ENCODE measurements at places on chromosomes 2 and 18. TPM values are rescaled to one million over a fixed set of nuclear protein-coding genes. Genes with fewer than 3 reads are reported as not detected.

SERPINB3 gene
- not detected for total RNA-seq

KCNF1 gene
- total RNA-seq = not detected

TUBA3E gene
- not detected for total RNA-seq

SLC4A5 gene
- total RNA-seq = 4.2 TPM

BMP10 gene
- 0.24 TPM for total RNA-seq

NAT8 gene
- total RNA-seq = not detected

KYNU gene
- 30.6 TPM for total RNA-seq

MC5R gene
- not detected for total RNA-seq

C2orf92 gene
- total RNA-seq = 15.1 TPM

SUPT7L gene
- total RNA-seq = 29.6 TPM

- DNase-seq = no peak
Measured at GRCh38 chr2:169637620-169638019, 53.5 kb downstream of the PPIG start.

- no peak for DNase-seq
Measured at GRCh38 chr2:172096626-172097547, 5.8 kb downstream of the DLX2 start.

DNA sequence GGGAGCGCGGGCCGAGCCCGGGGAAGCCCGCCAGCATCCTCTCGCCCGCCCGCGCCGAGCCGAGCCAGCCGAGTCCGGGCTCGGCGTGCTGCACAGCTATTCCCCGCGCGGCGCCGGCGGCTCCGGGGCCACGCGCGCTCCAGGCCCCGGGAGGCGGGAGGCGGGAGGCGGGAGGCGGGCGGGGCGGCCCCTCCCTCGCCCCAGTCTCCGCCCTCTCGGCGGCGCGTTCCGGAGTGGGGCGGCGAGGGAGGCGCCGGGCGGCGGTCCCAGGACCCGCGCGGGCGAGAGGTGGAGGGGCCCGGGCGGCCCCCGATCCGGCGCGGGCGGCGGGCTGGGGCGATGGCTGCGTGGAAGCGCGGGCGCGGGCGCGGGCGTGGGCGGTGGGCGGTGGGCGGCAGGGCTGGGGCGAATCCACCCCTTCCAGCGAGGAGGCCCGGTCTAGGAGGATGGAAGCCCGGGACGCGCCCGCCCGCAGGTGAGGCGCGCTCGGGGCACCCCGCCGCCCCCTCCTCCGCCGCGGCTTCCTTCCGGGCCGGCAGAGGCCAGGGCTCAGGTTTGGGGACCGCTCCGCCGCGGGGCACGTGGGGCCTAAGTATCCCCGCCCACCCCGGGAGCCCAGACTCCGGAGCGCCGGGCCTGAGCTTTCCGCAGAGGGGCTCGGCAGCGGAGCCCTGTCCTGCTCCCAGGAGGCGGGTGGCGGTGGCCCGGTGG, at the start of gene ADCY3:
ADCY3 (minus strand) TSS at position 140 of the 711 bp plus-strand sequence. CDS start 1,250 bp downstream, outside the sequence.
- DNase-seq = peak; percentile 57

GRCh38 chr18:40687399-40687798, 1267.6 kb upstream of the PIK3C3 start:
- no peak for DNase-seq

- no peak for DNase-seq
Measured at GRCh38 chr2:55176094-55176415, 56.0 kb downstream of the CLHC1 start.

GRCh38 chr2:197433780-197434438, 919 bp downstream of the SF3B1 start:
- DNase-seq = no peak

DNA sequence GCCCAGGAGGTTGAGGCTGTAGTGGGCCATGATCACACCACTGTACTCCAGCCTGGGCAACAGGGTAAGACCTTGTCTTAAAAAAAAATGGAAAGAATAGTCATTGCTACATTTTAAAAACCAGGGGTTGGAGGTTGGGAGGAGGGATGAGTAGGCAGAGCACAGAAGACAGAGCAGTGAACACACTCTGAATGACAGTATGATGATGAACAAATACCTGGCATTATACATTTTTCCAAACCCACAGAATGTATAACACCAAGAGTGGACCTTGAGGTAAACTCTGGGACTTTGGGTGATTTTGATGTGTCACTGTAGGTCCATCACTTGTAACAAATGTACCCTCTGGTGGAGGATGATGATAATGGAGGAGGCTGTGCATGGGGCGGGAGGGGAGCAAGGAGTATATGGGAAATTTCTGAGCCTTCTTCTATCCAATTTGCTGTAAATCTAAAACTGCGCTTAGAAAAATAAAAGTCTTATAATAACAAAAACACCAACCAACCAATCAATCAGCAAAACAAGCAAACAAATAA, 111.4 kb upstream of the PGAP1 start:
- DNase-seq = no peak

DNA sequence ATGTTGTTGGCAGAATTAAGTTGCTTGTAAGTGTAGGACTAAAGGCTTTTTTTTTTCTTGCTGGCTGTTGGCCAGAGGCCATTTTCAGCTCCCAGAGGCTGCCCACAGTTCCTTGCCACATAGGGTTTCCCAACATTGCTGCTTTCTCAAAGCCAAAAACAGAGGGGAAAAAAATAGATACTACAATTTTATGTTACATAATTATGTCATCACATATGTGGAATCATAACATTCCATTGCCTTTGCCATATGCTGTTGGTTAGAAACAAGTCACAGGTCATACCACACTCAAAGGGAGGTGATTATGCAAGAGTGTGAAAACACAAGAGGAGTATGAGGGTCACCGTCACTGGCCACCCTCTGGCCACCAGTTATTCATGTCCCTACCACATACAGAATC, 154.5 kb downstream of the RTN4 start:
- DNase-seq = no peak

DNA sequence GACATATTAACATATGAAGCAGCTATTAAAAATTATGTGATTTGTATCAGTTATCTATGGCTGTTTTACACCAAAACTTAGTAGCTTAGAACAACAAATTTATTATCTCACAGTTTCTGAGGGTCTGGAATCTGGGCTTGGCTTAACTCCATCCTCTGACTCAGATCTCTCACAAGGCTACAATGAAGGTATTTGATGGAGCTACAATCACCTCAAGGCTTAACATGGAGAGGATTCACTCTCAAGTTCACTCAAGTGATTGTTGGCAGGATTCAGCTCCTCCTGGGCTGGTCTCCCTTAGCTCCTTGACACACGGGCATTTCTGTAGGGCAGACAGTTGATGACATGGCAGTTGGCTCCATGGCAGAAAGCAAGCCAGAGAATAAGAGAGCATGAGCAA, 133.0 kb upstream of the SLC14A2 start:
- no peak for DNase-seq

DNA sequence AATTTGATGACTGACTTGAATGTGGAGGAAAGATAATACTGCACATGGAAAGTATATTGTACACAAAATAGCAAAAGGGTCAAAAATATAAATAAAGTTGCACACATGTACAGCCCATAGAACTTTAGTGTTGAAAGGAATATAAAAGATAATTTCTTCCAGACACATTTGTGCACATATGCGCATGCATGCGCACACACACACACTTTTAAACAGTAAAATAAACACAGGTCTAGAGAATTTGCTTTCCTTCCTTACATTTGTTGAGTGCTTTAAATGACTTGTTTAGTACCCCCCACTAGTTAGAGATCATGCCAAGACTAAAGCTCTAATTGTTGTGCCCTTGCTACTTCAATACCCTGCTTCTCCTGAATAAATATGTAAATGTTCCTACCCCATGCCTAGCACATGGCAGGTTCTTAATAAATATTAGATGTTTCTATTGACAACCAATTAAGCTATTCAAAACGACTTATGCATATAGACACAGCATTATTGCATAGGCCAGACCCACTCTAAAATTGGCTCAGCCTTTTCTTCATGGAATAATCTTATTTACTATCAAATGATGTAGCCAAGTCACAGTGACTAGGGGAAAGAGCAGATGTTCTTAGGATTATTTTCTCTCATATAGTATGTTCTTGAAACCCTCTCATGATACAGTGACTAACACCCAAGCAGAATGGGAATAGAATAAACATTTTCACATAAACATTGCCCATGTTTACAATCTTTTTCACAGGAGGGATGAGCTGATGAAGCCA, 165.5 kb upstream of the ACVR2A start:
- no peak for DNase-seq

- DNase-seq = peak; percentile 60
Measured at GRCh38 chr2:38581193-38582147, 21.3 kb downstream of the HNRNPLL start.

GRCh38 chr18:57052759-57053158, 94.1 kb upstream of the BOD1L2 start:
- DNase-seq = no peak

GRCh38 chr18:41769265-41769664, 185.8 kb upstream of the PIK3C3 start:
- no peak for DNase-seq

- no peak for DNase-seq
Measured at GRCh38 chr2:114046866-114047435, 157.1 kb downstream of the ACTR3 start.

GRCh38 chr2:25042321-25043240, 705 bp downstream of the EFR3B start:
- DNase-seq = peak; percentile 50

DNA sequence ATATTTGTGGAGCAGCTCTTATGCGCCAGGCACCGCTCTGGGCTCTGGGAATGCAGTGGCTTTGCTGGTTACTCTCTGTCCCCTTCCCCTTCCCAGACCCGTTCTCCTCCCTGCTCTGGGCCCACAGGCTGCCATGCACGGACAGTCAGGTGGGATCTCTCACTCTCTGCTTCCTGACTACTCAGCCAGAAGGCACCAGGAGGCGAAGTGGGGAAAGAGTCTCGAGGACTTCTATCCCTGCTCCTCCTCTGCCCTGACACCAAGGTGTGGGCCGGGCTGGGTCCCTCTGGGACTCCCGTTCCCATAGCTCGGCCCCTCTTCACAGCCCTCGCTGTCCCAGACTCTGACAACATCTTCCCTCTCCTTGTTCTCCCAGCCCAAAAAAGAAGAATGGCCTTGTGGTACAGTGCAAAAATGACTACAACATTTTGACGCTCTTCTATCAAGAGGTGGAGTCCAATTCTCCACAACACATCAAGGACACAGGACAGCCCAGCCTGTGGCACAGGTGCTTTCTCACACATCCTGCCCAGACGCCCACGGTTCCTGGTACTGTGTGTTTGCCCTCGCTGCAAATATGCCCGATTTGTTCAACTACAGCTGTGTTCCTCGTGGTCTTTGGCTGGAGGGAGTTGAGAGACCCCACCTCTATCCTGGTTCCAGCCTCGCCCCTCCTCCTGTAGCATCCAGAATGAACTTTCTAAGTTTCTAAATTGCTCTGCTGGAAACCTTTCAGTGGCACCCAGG, 14.0 kb upstream of the DUSP2 start:
- DNase-seq = no peak

- DNase-seq = no peak
Measured at GRCh38 chr2:71174207-71174606, 43.8 kb downstream of the MPHOSPH10 start.

GRCh38 chr2:6946722-6947121, 29.5 kb downstream of the RNF144A start:
- no peak for DNase-seq

DNA sequence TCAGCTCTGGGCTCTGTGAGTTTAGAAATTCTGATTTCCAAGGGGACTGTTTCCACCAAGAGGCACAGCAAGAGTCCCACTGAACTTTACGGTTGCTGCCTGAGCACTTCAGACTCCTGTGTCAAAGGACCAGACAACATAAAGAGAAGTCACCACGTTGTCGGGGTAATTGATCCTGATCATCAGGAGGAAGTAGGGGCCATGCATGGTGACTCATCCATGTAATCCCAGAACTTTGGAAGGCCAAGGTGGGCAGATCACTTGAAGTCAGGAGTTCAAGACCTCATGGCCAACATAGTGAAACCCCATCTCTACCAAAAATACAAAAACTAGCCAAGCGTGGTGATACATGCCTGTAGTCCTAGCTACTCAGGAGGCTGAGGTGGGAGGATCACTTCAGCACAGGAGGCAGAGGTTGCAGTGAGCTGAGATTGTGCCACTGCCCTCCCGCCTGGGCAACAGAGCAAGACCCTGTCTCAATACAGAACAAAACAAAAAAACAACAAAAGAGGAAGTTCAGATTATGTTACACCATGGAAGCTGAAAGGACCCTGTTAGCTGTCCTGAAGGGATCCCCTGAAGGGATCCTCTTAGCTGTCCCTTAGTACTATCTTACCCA, 9.4 kb upstream of the ASXL2 start:
- DNase-seq = no peak

- DNase-seq = no peak
Measured at GRCh38 chr18:65735155-65735554, 15.7 kb upstream of the CDH7 start.

DNA sequence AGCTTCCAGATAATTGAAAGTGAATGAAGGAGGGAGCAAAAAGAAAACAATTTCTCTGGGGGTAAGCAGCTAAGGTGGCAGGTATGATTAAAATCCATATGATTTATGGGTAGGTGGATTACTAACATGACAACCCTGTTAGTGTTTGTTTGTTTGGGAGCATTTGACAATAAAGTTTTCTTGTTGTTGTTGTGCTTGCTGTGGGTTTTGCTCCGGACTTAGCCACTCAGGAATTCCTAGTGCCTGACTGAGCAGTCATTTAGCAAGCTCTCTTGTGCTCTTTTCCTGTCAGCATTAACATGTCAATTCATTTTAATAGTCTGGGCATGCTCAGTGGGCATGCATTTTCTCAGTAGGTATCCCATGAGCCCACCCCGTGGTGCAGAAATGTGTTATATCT, 674.8 kb upstream of the ZEB2 start:
- DNase-seq = no peak

GRCh38 chr2:238225911-238226697, 13.7 kb downstream of the HES6 start:
- no peak for DNase-seq

DNA sequence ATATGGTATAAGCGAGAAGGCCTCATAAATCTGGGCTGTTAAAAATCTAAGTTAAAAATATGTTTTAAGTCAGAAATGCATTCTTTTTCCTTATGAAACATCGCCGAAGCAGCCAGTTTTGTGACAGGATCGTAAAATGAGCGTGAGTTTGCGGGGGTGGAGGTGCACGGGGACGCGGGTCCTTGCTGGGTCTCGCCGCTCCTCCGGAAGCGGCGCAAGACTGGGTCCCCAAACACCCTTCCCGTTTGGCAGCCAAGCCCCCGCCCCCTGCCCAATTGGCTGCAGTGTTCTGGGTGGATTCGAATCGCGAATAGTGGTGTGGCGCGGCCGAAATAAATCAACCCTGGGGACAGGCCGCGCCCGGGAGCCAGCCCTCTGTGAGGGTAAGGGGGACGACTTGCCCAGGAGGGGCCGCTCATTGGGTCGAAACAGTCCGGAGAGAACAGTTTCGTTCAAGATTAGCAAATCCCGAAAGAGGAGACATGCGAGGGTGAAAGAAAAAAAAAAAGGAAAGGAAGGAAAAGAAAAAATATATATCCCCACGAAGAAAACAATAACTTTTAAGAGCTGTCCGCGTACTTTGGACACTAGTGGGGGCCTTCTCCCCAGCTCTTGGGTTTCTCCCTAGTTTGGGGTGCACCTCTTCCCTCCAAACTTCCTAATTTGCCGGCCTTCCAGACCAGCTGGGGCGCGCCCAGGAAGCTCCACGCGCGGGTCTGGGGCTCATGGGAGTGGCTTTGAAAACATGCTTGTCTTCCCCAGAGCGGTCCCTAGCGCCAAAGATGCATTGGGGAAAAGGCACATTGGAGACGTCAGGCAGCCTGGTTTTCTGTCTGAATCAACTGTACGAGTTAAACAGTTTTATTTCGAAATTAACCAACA, 3.1 kb upstream of the GATA6 start:
- no peak for DNase-seq

- DNase-seq = peak; percentile 17
Measured at GRCh38 chr2:230890646-230891045, 25.9 kb downstream of the ITM2C start.

All from lower lobe of right lung (tissue), 2 donors.